CD14-positive monocyte (primary cell): ENCODE measurements at places on chromosomes 11 and 22.

GRCh38 chr11:8723711-8724110 lies 41.1 kb downstream of the RPL27A start:
- no peak for DNase-seq

DNA sequence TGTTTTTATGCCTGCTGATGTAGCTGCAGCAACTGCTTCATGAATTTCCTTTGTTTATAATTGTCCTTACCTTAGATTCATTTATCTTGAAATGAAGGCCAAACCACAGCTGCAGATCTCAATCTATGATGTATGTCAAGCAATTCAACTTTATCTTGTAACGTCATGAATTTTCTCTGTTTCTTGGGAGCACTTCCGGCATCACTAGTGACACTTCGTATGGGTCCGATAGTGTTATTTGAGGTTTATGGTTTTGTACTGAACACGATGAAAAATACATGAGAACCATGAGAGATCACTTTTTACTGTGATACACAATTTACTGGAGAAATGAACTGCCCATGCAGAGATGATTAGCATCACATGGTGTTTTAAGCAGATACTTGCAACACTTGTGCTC lies 98.5 kb downstream of the CSTPP1 start:
- no peak for DNase-seq

DNA sequence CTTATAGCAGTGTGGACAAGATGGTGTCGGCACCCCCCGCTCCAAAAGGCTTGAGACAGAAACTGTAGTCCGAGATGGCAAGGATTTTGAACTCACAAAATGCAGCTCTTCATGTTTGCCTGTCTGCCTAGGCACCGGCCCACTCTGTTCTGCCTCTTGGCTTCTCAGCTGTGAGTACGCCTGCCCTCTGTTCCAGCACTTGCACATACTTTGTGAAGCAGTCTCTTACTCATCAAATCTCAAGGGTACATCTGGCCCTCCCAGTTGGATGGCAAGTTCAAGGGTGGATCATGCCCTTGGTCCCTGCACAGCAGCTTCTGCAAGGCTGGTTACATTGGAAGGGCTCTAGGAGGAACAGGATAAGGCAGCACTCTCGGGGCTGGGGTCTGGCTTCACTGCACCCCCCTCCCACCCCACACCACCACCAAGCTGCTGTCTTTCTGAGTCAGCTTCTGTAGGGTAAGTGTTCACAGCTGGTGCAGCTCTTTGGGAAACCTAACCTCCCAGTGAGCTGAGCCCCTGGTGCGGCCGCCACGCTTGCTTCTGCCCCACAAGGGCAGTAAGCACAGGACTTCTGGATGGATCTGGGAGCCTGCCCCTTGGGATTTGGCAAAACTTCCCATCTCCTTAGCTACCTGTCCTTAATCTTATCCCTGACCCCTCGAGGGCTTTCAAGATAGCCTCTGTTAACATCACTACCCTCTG lies 37.2 kb downstream of the FAM83F start:
- DNase-seq: no peak

- no peak for DNase-seq
These were observed 20.1 kb upstream of the AQP11 start for GRCh38 chr11:77569676-77570070.

- DNase-seq: no peak
These were observed 78.9 kb upstream of the FIBIN start for GRCh38 chr11:26914968-26915367.

GRCh38 chr11:70054004-70054403 lies 24.1 kb upstream of the ANO1 start:
- DNase-seq: no peak

DNA sequence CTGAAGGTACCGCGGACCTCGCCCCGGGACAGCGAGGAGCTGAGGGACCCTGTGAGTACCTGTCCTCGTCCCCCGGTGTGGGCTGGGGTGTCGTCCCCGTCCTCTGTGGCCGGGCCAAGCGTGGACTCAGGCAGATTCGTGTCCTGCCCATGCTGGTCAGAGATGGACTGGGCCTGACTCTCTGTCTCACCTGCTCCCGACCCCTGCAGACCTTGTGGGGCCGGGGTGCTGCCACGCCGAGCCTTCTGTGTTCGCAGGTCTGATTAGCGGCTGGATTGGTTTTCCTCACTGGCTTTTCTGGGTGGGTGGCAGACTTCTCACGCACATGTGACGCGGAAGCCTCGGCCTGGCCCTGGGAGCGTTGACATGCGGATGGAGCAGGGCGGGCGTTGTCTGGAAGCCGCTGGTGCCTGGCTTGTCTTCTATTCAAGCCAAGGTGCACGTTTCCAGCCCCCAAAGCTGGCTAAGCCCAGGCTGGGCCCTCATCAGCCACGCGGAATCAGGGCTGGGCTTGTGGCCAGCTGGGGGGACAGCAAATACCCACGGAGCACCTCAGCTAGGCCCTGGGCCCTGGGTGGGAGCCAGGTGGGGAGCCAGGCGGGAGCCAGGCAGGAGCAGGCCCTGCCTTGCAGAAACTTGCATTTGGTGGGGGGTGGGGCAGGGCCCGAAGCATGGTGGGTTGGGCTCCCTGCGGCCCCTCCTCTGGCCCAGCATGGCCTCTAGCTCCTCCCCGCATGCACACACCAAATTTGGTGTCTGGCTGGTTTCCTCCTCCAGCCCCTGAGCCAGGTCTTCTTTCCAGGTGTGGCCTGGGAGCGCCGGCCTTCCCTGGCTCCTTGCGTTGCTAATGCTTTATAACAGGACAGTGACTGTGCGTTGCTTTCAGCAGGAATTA lies 7.0 kb downstream of the GRAMD4 start:
- DNase-seq: no peak

DNA sequence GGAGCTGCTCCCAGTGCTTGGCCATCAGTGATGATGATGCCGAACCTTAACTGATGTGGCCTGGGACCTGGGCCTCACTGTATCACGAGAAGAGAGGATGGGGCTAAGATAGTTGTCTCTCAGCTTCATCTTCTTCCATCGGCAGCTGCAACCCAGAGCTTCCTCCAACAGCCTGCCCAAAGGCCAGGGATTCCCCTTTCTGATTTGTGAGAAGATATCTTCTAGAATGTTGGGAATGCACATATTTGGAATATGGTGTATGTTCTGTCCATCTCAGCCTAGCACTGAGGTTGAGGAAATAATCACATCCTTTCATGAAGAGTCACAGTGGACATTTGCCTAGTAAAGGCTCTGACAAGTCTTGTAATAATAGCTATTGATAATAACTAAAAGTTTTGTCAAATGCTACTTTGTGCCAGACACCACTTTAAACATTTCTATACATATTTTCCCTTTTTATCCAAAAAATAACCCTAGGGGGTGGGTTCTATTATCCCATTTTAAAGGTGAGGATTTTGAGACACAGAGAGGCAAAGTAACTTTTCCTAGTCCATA lies 73.1 kb downstream of the COMMD9 start:
- no peak for DNase-seq

GRCh38 chr11:70064726-70065317 lies 13.3 kb upstream of the ANO1 start:
- DNase-seq: no peak

- no peak for DNase-seq
These were observed 72.8 kb downstream of the PARVA start for GRCh38 chr11:12449961-12450715.

- DNase-seq: peak; percentile 34
These were observed 31.0 kb upstream of the HMOX1 start for GRCh38 chr22:35349704-35350538.

DNA sequence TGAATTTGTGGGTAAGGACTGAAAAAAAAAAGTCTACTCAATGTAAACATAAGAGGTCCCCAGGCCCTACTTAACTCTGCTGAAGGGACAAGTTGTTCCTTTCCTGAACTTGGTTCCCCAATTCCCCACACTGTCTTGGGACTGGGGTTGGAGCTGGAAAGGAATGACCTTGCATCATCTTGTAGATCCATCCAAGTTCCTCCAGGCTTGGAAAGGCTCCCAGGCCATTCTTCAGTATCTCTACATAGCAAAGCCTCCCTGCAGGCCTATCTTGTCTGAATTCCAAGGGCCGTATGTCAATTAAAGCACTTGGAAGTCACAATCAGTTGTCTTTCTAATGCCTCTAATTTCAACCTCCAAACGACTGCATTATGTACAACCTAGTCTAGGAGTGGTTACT lies 361.2 kb downstream of the TMEM135 start:
- DNase-seq: no peak

DNA sequence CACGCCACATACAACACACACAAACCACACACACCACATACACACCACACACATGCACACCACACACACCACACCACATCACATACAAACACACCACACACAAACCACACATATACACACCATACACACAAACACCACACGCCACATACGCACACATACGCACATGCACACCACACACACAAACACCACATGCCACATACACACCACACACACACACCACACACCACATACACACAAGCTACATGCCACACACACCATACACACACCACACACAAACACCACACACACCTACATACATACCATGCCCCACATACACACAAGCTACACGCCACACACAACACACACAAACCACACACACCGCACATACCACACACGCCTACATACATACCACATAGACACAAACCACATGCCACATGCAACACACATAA lies 15.7 kb upstream of the TH start:
- no peak for DNase-seq

GRCh38 chr22:37166675-37167066 lies 17.0 kb upstream of the IL2RB start:
- DNase-seq: peak; percentile 73

GRCh38 chr11:102421261-102421660 lies 31.3 kb downstream of the TMEM123 start:
- DNase-seq: no peak

DNA sequence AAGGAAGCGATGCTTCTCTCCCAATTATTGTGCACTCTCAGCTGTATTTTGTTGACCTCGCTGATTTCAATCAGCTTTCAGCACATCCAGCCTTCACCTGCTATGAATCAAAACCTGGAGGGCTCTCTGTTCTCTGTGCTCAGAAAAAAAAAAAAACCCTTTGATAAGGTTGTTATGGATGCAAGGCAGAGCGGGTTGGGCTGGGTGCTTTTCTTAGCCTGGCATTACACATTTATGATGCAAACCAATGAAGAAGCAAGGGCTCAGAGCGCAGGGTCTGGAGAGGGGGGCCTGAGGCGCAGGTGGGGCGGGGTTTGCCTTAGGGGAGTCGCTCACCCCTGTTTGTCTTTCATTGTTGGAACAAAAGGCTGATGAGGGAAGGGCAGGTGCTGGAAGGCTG lies 86.0 kb upstream of the CADM1 start:
- DNase-seq: no peak
